ENCODE measurements at places on chromosomes 12 and 14.
A peak's percentile ranks its signal among the peaks of the same experiment; 100 is the strongest.

DNA sequence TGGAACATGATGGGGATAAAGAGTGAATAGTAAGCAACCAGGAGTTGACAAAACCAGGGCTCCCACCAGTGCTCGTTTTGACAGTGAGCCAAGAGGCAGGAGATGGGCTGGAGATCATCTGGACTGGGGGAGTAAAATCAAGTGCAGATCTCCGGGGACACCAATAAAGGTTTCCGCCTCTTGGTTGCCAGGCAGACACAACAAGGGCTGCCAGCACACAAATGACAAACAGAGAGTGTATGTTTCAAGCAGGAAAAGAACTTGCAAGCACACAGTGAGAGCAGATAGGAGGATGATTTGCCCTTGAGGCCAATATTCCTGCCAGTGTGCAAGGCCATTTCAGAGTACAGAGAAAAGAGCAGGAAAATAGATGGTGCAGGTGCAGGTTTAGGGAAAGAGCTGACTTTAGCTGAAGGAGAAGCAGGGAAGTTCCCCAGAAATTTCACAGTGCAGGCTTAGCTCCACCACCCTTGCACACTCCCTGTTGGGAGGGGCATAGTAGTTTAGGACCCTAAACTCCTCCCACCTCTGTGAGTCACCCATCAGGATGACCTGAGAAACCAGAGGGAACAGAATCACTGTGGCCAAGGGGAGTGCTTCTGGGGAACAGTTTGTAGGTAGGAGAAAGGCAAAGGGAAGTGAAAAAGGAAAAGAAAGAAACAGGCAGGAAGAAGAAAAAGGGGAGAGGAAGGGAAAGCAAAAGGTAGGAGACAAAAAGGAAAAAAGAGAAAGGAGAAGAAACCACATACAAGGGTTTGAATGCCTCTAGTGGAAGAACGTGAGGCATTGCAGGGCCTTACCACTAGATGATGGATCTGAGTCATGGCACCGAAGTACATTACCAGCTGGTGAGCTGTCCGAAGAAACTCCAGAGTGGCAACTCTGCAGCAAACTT is 404.4 kb downstream of the SLC6A15 start:
- no peak for DNase-seq

DNA sequence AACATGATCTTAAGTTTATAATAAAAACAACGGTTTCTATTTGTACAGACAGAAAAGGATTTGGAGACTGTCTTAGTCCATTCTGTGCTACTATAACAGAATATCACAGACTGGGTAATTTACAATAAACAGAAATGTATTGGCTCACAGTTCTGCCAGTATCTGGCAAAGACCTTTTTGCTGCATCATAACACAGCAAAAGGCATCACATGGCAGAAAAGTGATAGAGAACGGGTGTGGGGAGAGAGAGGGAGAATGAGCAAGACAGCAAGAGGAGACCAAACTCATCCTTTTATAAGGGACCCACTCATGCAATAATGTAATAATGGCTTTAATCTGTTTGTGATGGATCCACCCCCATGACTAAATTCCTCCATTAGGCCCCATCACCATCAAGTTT is 17.0 kb upstream of the NUDT4 start:
- DNase-seq, result no peak

DNA sequence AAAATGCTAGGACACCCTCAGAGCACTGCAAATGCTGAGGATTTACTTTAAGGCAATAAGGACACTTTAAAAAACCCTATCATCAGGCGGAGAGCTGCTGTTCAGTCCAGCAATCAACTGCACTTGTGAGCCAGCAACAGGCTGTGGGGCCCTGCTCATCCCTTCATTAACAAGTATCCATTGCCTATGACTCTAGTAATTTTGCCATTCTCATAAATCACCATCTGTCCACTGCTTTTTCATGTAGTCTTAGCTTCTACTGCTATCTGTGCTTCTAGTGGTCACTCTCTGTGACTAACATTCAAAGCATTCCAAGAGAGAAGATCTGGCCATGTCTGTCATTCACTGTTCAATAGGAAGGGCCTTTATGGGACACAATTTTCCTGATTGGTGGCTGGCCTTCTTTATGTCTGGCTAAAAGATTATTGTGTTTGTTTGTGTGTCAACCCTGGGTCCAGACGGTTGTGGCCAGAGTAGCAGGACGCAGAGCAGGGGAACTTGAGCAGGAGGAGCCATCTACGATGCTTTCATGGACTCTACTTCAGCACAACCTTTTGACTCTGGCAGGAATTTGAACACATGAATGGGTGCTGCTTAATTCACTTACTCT is 3.6 kb upstream of the KRAS start:
- no peak for DNase-seq

- DNase-seq, result no peak
Observed at GRCh38 chr12:120066341-120066740, 50.2 kb downstream of the RAB35 start.

- DNase-seq, result no peak
Observed at GRCh38 chr12:80441921-80442320, 2.1 kb upstream of the PTPRQ start.

- DNase-seq, result no peak
Observed at GRCh38 chr14:53848854-53849253, 107.8 kb downstream of the BMP4 start.

DNA sequence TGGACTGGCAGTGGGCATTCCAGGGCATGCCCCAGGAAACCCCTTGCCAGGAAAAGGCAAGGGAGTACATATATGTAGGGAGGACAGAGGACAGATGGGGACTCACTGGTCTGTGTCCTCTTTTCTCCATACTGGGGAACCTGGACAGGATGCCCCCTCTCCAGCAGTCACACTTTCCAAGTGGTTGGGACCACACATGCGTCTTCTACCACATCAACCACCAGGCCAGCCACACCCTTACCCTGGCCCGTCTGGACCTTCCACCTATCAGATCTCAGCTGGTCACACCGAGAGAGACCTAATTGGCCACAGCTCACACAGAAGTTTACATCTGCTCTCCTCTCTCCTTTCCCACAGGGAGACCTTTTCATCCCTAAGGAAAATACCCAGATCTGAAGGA is 8.3 kb downstream of the ANKRD33 start:
- no peak for DNase-seq

- DNase-seq, result no peak
Observed at GRCh38 chr14:24172871-24173281, 996 bp downstream of the REC8 start.

DNA sequence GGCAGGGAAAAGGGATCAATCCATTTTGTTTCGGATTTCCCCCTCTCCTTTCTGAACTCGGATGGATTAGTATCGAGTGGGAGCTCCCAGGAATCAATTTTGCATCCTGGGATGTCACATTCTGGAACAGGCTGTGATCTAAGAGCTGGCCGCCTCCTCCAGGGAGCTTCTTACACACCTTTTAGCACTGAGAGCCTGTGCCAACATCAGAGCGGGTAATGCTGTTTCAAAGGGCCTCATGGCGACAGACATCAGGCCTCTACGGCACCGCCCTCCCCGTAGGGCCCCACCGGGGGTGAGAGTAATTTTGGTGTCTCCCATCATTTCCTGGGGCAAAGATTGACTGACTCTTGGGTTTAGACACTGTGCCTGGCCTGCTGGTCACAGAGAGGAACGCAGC is 2.7 kb downstream of the GALNT9 start:
- no peak for DNase-seq

- no peak for DNase-seq
Observed at GRCh38 chr12:26845984-26846383, 13.0 kb upstream of the ITPR2 start.

DNA sequence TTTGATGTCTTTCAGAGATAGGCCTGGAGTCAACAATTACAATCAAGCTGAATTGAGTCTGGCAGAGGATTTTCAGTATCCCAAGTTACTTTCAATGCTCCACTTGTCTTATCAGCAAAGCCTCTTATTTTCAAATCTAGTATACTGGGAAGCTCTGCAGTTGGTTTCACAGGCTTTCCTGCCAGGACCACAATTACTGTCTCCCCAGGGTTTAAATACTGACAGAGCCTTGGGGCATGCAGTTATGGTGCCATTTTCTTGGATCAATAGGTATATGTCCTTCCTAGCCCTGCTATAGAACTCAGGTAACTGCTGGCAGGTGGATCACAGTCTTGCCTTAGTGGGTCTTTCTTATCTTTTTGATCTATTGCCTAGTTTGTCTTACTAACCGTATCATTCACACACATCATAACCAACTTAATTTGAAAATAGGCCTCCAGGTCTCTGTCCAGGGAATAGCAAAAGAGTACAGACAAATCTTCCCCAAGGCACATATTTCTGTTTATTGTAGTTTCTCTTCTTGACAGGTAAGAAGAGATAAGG is 22.4 kb upstream of the RNU6-8 start:
- no peak for DNase-seq

- no peak for DNase-seq
Observed at GRCh38 chr14:51534610-51535011, 117.1 kb upstream of the FRMD6 start.

GRCh38 chr12:50524621-50525020 is 19.8 kb downstream of the DIP2B start:
- no peak for DNase-seq

DNA sequence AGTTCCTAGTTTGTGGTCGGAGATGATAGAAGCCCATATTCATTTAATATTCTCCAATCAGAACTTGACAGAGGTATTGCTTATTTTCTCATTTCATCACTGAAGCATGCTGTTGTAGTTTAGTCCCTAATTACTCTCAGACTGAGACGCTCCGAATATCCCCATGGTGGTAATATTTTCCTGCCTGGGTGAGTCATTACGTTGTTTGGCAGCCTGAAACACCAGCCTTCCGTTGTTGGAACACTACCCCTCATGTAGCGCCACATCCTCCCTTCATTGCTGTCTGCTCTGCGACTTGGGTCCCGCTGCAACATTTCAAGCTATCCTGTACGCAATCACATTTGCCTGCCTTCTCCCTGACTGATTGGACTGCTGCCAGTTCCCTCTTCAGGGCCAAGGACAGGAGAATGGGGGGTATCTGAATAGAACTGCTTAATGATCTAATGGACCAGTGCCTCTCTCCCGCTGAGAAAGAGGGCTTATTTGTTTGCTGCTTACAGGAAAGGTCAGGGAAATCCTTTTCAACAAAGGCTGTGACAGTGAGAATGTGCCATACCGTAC is 369.1 kb downstream of the NPAS3 start:
- DNase-seq, result no peak

DNA sequence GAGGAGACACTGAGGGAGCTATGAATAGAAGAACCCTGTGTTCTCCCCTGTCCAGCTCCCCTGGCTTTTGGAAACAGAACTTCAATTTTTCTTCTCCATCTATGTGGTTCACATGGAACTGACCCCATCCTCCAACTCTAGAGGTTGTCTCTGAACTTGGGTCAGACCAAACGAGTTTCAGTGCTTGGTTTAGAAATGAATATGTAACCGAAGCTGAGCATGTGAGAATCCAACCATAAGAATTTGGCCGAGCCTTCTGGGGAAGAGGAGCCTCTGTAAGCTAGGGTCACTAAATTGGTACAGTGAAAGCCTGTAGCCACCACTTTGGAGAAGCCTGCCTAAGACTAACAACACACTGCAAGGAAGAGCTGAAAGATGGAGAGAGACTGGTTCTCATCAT is 464.4 kb downstream of the ZFP36L1 start:
- no peak for DNase-seq

- DNase-seq, result no peak
Observed at GRCh38 chr14:87847216-87847755, 145.7 kb downstream of the GALC start.

DNA sequence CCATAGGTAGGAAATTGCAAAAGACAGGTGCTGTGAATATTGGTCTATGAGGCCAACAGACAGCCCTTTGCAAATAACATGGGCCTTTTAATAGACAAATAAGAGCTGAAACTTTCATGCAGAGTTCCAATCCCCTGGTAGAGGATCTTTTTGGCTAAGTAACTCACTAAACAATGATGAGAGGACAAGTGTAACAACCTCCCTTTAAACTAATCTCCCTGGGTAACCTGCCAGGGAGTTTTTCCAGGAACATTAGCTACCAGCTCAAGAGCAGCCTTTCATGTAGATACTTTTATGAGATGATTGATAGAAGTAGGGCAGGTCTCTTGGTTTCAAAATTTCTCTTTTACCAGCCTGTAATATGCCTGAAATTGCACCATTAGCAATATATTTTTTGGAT is 13.8 kb upstream of the CACNA1C start:
- no peak for DNase-seq

DNA sequence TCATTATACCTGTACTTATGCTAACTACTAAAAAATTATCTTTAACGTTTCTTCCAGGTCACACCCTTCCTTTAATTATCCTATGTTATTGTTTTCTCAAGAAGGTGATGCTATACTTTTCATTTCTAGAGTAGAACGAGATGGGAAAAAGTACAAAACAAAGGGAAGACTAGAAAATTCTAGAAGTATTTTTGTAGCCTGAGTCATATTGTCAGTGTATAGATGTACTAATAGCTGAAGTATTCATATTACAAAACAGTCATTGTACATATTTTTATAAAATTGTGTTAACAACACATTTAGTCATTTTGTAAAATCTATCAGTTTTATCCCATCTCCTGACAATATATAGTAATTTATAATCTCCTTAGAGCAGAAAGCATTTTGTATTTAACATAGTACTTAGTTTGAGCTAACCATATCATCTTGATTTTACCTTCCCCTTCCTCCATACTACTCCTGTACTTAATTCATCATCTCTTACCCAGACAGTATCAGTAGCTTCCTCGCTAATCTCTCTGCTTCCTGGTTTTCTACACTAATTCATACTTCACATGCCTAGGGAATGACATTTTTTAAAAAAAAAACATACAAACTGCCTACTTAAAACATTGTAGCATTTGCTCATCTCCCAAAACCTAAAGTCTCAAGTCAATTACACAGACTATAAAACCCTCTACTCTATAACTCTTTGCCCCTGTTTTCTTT is 920.9 kb downstream of the RPS29 start:
- no peak for DNase-seq

GRCh38 chr12:28966046-28966780 is 182.9 kb upstream of the FAR2 start:
- DNase-seq, result no peak

- no peak for DNase-seq
Observed at GRCh38 chr12:92604786-92605185, 98.0 kb upstream of the PLEKHG7 start.

DNA sequence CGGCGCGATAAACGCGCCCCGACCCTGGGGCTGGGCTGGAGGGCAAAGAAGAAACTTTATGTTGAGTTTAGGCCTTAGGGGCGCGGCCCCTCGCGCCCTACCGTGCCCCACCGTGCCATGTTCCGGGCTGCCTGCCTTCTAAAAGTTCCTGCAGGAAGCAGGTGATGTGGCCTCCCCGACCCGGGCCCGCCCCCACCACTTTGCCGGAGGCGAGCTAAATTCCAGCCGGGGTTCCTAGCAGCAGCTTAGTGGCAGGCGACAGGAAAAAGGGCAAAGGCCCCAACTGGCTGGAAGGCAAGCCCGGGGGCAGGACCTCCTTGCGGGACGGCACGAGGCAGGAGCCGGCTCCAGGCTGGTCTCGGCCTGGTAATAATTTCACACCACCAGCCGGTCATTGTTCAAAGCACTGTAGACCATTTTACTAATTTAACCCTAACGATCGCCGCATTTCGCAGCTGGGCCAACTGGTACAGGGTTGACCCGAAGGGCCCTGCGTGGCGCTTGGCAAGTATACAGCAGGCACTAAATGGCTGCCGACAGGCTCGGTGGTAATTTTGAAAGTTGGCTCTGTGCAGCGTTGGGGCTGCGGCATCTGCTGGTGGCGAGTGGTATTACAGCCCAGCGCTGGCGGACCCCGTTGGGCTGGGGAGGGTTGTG is 895 bp upstream of the CCDC88C start:
- peak; percentile 84 for DNase-seq

- no peak for DNase-seq
Observed at GRCh38 chr12:76976777-76977382, 88.5 kb downstream of the E2F7 start.
